HuH-7.5 (cell line): ENCODE measurements at places on chromosomes 13 and 19.

DNA sequence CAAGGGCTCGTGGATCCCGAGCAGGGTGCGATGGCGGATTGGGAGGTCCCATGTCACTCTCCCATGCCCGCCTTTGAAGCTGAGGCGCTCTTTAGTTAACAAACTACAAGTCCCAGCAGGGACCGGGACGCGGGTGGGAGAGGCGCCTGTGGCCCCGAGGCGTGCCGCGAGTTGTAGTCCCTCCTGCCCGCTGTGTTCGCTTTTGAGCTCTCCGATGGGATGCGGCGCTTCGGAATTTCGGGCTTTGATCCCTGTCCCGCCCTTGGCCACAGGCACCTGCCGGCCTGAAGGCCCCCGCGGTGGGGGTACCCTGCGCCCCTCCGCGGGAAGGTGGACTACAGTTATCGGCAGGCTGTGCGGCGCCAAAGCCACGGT is 11.0 kb downstream of the CYTH2 start:
- DNase-seq, result no peak

GRCh38 chr19:38742296-38742695 is 2.0 kb downstream of the CAPN12 start:
- DNase-seq, result peak; percentile 5

DNA sequence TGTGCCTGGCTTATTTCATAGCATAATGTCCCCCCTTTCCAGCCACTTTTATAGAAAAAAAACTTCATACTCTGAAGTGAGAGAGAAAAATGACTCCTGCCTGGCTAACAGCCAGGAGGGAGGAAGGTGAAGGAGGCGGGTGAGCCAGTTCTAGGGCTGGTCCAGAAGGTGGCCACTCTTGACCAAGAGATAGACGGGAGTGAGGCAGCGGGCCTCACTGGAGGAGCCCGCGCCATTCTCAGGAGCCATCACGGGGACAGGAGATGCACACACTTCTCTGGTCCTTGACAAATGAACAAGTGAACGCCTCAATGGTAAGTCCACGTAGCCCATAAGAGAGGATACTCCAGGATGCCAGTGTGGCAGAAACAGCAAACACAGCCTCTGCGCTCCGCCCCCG is 231.4 kb downstream of the UQCRFS1 start:
- DNase-seq, result no peak

GRCh38 chr13:48006396-48006795 is 5.3 kb upstream of the SUCLA2 start:
- DNase-seq, result no peak

- DNase-seq, result no peak
Measured at GRCh38 chr13:40565282-40566148, 100.9 kb downstream of the FOXO1 start.

DNA sequence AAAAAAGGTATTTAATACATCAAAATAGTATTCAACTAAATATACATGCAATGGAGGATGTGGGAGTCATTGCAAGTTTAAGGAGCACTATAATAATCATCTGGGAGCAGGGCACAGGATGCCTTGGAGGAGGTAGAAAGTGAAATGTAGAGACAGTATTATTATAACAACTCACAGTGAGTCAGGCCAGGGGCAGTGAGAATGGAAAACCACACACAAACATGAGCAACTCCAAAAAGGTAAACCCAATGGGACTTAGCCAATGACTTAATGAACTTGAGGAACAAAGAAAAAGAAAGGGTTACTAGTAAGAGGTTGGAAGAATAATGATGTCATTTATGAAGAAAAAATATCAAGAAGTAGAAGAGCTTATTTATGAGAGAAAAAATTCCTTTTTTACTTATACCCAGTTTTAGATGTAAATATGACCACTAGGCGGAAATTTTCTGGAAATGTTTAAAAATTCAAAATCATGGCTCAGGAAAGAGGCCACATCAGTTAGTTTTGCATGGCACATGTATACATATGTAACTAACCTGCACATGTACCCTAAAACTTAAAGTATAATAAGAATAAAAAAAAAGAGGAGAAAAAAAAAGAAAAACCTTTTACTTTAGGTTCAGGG is 389.3 kb downstream of the SUCLA2 start:
- no peak for DNase-seq

GRCh38 chr19:6654347-6655310 is 15.3 kb downstream of the TNFSF14 start:
- DNase-seq, result no peak

GRCh38 chr19:3359015-3359918 is 7.1 kb upstream of the NFIC start:
- DNase-seq, result peak; percentile 82

GRCh38 chr13:66364346-66364745 is 865.8 kb downstream of the PCDH9 start:
- no peak for DNase-seq

GRCh38 chr13:32262619-32263018 is 52.5 kb downstream of the ZAR1L start:
- DNase-seq, result no peak

- no peak for DNase-seq
Measured at GRCh38 chr13:39765801-39766463, 110.5 kb downstream of the COG6 start.

DNA sequence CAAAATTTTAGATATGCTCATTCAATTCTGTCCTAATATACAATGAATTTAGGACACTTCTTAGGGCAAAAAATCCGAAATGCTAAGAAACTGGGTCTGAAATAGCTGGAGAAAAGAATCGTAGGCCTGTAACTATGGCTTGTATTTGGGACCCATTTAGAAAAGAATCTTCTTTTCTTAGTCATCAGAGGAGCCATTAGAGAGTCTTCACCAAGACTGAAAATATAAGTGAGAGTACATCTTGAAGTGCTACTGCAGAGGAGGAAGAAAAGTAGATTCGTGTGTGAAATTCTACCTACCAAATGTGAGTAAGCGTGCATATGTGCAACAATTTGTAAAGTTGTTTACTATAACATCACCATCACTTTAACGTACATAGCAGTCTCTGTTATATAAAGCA is 8.8 kb upstream of the DACH1 start:
- no peak for DNase-seq

GRCh38 chr13:74206061-74206561 is 71.9 kb upstream of the KLF12 start:
- DNase-seq, result no peak

- no peak for DNase-seq
Measured at GRCh38 chr13:106145997-106146864, 389.2 kb downstream of the EFNB2 start.

- DNase-seq, result no peak
Measured at GRCh38 chr13:110366733-110367132, 59.6 kb downstream of the COL4A2 start.

DNA sequence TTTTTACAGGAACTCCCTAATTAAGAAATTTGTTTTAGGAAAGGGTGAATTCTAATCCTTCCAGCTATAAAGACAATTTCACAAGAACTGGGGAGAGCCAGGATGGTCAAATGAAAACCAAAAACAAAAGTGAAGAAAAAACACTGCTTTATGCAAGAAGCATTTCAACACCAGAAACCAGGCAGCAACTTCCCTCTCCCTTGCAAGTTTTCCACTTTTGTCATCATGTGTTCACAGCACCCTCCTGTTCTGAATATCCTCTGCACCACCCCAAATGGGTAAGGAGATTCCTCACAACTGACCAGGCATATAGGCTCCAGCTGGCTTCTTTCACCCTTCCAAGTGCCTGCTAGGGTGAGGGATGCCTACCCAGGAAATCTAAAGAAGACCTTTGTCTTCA is 328.1 kb downstream of the TBC1D4 start:
- DNase-seq, result no peak

DNA sequence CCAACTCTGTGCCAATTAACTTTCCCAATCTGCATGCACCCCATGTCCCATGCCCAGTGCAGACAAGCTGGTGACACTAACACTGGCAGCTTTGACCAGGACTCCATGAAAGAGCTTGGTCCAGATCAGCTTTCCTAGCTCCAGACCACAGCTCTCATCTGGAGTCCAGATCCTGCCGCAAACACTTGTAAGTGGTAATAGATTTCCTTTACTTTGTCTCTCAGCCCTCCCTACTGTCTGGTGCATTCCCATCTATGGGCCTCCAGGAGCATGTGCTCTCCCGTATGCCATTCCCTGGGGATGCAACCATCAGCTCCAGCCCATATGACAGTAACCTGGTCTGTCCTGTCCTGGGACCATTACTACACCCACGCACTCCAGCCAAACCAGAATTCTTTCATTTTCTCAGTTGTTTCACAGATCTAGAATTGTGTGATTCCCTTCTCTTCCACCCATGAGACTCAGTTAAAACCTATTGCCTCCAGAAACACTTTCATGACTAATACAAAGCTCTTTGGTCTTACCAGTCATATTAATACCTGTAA is 4.9 kb upstream of the STARD13 start:
- no peak for DNase-seq

GRCh38 chr13:30567072-30567471 is 50.6 kb upstream of the USPL1 start:
- no peak for DNase-seq

DNA sequence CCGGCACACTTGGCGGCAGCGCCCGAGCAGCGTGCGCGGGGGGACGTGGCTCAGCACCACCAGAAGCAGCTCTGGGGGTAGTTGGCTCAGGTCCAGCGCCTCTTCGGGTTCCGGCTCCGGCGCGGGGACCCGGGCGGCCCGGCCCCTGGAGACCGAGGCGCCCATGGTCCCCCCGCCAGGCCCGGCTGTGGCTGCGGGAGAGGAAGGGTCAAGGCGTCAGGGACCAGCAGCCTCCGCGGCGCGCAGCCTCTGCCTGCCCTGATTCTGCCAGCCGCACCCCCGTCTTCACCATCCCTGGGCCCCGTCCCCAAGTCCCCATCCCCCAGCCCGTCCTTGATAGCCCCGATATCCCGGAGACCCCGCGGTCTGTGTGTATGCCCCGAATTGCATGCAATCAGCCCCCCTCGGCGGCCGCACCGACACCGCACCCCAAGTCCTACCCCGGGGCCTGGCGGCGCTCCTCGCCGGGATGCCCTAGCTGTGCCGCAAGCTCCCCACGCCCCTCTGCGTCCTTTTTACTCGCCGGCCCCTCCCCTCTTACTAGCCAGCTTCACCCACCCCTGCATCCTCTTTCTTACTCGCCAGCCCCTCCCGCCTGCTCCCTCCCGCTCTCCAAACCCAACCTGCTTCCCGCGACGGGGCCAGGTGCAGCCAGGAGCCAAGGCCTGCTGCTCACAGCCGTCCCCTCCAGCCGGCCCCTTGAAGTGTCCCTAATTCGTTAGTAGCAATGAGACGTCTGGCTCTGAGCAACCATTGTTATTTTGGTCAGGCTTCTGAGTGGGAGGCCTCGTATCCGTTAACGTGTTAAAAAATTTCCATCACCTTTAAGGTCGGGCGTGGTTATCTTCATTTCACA is at the start of gene FBXO27:
TSS of gene FBXO27 (minus strand) at position 487 of the 856 bp plus-strand sequence. CDS start at position 165, 322 bp downstream.
- peak; percentile 27 for DNase-seq

DNA sequence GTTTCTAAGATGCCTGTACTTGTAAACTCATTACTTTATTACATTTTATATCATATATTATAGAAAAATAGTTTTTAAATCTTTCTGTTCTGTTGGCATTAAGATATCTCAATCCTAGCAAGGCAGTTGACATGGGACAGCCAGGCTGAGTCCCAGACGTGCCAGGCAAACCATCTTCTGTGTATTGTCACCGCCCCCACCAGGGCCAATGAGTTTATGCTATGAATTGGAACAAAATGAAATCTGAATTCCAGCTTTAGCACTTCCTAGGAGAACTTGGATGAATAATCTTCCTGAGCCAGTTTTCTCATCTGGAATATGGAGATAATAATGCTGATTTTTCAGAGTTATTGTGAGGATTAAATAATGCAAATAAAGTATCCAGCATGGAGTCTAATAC is 79.9 kb upstream of the GSX1 start:
- no peak for DNase-seq

DNA sequence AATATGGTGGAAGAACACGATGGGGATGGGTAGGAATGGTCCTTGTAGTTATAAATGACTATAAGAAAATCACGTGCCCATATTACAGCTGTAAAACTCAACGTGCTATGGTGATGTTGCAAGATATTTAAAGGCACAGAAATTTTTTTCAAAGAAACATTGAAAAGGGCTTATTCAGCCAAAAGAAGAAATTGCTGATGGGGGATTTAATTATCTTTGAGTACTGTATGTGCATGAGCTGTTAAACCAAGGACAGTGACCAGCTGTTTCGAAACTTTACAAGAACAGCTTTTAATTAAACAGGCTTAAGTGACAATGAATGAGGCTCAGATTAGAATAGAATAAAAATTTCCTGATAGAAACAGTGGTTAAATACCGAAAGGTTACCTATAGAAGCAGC is 339.0 kb downstream of the HS6ST3 start:
- no peak for DNase-seq

DNA sequence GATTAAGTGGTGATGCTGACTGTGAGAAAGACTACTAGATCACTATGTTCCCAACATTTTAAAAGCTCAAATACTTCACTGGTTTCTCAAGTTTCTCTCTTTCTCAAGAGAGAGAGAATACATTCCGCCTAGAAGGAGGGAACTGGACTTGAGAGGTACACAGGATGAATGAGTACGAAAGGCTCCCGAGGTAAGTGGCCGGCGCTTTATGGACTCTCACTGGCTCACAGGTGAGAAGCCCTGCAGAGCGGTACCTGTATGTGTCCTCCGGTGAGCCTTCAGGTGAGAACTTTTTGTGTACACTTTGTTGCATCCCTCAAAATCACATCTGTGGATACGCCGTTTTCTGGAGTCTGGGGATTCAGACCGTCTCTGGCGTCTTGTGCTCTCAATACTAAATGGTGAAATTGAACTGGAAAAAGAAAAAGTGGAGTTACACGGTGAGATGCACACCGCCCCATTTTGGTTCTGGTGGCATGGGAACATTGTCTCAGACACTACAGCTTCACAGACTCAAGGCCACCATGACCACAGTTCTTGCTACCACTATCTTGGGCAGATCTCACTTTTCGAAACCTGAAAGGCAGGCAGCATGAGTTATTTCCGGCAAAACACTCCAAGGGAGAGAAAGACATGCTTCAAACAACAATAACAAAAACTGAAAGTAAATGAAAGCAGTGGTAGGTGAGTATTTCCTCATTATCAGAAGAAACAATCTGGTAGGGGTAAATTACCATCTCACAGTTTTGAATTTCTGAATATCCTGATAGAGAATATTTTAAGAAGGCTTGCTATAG is 418.9 kb downstream of the KLF12 start:
- no peak for DNase-seq

GRCh38 chr13:25743421-25743820 is 308.4 kb downstream of the SHISA2 start:
- no peak for DNase-seq

DNA sequence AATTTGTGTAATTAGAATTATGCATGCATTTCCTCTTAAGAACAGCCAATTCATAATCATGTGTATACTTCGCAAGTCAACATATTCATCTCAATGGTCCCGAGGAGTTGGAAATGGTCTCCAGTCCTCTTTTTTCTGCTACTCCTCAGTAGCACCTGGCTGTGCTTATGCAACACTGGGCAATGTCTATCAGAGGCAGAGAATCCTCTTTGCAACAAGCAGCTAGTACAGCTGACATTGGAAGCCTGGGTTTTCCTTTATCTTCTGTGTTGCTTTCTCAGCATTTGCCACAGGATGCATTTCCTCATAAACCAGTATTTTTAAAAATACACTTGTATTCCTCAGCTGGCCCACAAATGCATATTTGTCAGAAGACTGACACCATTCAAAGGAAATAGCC is 405.3 kb upstream of the GPC6 start:
- DNase-seq, result no peak

DNA sequence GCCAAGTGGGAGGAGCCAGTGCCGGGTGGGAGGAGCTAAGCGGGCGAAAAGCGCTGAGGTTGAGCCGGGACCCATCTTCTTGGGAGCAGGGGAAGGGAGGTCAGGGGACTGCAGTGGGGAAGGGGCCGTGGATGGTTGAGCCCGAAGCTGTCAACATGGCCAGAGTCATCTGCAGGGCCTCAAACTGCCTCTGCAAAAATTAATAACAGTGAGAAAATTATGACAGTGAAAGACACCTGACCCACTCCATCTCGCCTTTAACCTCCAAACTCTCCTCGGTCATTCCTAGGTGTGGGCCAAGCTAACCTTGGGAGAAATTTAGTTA is 30.1 kb downstream of the ZNF557 start:
- no peak for DNase-seq
